ENCODE measurements at places on chromosomes 1 and 21.

DNA sequence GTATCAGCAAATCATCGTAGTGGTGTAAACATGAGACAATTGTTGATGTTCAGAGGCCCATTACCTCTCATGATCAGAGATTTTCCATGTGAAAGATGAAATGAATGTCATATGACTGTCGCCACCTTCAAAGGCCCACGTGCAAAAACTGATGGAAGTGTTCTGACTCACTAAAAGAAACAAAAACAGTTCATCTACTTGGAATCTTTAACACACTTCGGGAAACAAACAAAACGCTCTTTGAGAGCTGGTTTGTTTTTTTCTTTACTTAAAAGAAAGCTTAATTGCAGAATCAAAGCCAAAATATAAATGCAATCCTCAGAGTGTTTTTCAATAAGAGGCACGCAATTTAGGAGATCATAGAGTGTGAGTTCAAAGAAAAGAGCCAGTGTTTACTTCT, 100.8 kb downstream of the PLPPR4 start:
- no peak for DNase-seq

GRCh38 chr1:185404291-185404690, 87.2 kb upstream of the IVNS1ABP start:
- DNase-seq, result no peak

- no peak for DNase-seq
These were observed 44.5 kb upstream of the ENAH start for GRCh38 chr1:225697428-225697827.

DNA sequence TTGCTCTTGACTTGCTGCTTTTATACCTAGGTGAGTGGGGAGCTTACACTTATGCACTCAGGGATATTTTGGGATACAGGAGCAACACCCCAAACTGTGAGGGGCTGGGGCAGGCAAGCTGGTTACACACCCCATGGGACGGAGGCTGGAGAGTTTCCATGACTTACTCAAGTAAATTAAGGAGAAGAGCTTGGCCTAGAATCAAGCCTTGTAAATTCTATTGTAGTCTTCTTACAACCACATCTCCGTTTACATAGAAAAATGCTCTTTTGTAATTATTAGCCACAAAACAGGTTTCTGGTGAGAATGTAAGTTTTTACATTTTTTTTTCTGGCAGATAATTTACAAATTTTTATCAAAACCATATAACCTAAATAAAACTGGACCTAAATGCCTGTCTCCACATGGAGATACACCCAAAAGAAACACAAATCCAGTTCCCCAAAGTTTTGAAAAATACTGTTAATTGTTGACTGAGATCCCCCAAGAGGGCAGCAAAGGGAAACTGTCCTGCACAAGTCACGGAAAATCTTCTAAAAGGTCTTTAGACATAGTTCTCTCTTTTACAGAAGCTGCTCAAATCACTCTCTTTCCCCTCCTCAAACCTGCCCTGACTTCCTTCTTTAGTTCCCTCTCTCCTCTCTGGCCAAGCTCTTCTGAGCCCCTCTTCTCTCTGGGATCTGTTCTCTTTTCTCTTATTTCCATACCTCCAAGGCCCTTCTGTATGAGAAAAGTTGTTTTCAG, 134.0 kb downstream of the HIVEP3 start:
- no peak for DNase-seq

- no peak for DNase-seq
These were observed 63.7 kb downstream of the CNST start for GRCh38 chr1:246629976-246630375.
